ENCODE measurements at places on chromosomes 4 and X.

GRCh38 chr4:125677665-125678307 is 363.0 kb downstream of the FAT4 start:
- no peaks in the 10 kb centered on the region for H3K27me3 ChIP-seq
- H3K27ac ChIP-seq: no peak overlapping the region
- H3K36me3 ChIP-seq: no peaks in the 10 kb centered on the region
- no peaks in the 10 kb centered on the region for H3K4me1 ChIP-seq

DNA sequence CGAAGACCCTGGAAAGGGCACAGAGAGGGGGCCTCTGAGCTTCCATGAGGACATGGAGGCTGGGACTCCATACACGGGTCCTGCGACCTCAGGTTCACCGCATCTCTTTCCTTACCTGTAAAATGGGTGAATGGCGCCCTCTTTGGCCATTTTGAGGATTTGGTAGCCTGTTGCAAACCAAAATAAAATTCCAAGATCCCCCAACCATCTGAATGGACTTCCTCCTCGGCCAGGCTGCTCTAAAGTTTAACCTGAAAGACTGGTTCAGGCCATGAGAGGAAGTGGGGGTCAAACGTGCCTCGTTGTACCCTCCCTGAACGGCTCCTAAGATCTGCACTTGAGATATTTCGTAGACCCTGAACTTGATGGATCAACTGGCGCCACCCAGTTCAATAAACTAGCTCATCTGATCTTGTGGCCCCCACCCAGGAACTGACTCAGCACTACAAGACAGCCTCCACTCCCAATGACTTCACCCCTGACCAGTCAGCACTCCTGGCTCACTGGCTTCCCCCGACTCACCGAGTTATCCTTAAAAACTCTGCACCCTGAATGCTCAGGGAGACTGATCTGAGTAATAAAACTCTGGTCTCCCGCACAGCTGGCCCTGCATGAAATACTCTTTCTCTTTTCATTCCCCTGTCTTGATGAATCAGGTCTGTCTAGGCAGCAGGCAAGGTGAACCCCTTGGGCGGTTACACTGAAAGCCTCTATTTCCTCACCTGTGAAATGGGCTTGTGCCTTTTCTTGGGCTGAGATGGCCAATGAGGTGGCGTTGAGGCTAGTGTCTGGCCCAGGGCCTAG is 32.9 kb upstream of the GPR78 start:
- H3K27me3 ChIP-seq: no peaks in the 10 kb centered on the region
- H3K4me1 ChIP-seq: no peaks in the 10 kb centered on the region
- H3K27ac ChIP-seq: no peak overlapping the region
- no peak overlapping the region for H3K4me3 ChIP-seq
- H3K36me3 ChIP-seq: no peaks in the 10 kb centered on the region

GRCh38 chr4:185016101-185016940 is 2.0 kb upstream of the HELT start:
- no peak overlapping the region for H3K4me3 ChIP-seq
- H3K4me1 ChIP-seq: peaks cover 13% of the 10 kb centered on the region
- peaks cover 83% of the 10 kb centered on the region for H3K27me3 ChIP-seq
- no peak overlapping the region for H3K27ac ChIP-seq
- peaks cover 3% of the 10 kb centered on the region for H3K36me3 ChIP-seq

- H3K4me3 ChIP-seq: peak overlapping the region; percentile 88
- peak; percentile 89 for DNase-seq
- H3K4me1 ChIP-seq: peaks cover 38% of the 10 kb centered on the region
- H3K36me3 ChIP-seq: peaks cover 30% of the 10 kb centered on the region
Observed at GRCh38 chrX:10098270-10098713, 58.5 kb upstream of the CLCN4 start.

DNA sequence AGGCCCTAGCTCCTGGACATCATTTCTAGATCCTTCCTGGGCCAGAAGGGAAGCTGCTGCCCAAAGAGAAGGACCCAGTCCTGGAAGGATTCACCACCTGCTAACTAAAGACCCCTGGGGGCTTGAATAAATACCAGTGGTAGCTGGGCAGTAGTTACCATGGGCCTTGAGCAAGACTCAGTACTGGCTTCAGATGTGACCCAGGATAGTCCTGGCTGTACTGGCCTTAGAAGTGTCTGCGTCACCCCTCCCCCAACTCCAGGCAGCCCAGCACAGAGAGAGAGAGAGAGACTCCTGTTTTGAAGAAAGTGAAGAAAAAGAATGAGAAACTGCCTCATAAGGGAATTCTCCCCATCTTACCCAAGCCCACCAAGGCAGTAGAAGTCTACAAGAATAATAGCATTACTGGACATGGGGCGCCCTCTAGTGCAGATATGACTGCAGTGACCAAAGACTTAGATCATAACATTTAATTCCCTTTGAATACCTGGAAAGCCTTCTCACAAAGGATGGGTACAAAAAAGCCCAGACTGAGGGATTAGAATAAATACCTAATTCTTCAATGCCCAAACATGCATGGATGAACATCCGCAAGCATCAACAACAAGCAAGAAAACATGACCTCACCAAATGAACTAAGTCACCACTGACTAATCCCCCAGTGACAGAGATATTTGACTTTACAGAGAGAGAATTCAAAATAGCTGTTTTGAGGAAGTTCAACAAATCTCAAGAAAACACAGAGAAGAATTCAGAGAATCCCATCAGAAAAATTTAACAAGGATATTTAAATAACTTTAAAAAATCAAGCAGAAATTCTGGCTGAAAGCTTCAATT is 171.8 kb downstream of the HNRNPD start:
- peaks cover 24% of the 10 kb centered on the region for H3K27me3 ChIP-seq
- no peak overlapping the region for H3K27ac ChIP-seq
- H3K4me1 ChIP-seq: peaks cover 2% of the 10 kb centered on the region
- DNase-seq: peak; percentile 80
- H3K4me3 ChIP-seq: no peak overlapping the region

DNA sequence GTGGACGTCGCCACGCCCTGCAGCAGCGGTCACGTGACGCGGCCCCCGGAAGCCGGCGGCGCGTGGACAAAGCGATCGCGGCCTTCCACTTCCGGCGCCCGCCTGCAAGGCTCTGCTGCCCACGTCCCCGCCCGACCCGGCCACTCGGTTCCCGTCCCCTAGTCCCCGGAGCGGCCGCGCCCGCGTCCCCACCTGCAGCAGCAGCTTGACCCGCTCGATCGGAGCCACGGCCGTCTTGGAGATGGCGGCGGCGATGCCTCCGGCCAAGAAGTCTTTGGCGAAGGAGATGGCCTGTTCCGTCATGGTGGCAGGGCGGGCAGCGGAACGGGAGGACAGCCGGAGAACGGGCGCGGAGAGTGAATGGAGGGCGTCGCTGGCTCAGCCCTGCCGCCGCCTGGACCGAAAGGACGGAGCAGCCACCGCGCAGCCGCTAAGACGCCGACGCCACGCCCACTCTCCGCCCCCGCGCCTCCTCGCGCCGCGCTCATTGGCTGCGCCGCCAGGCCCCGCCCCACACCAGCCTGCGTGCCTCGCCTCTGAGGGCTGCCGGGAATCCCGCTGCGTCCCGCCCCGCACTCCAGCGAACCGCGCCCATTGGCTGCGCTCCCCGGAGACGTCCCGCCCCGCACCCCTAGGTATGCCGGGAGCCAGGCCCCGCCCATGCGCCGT is at the start of gene SLC25A6:
Gene SLC25A6 (minus strand): TSS at position 407 of the 669 bp plus-strand sequence. CDS start 104 bp downstream, at position 303.
- H3K36me3 ChIP-seq: peaks cover 68% of the 10 kb centered on the region
- H3K4me1 ChIP-seq: peaks cover 36% of the 10 kb centered on the region
- DNase-seq: peak; percentile 100
- H3K27ac ChIP-seq: peak within 1 kb of the TSS; percentile 98

- H3K4me3 ChIP-seq: no peak overlapping the region
- DNase-seq: no peak
- no peaks in the 10 kb centered on the region for H3K27me3 ChIP-seq
- H3K27ac ChIP-seq: no peak overlapping the region
- no peaks in the 10 kb centered on the region for H3K4me1 ChIP-seq
Observed at GRCh38 chrX:23482561-23482960, 147.9 kb downstream of the PTCHD1 start.

GRCh38 chr4:150561143-150561737 is 20.7 kb upstream of the MAB21L2 start:
- H3K4me1 ChIP-seq: no peaks in the 10 kb centered on the region
- no peak for DNase-seq
- peaks cover 9% of the 10 kb centered on the region for H3K36me3 ChIP-seq
- H3K4me3 ChIP-seq: no peak overlapping the region
- no peaks in the 10 kb centered on the region for H3K27me3 ChIP-seq
- no peak overlapping the region for H3K27ac ChIP-seq

GRCh38 chrX:123731987-123732669 is 724 bp downstream of the THOC2 start:
- peaks cover 17% of the 10 kb centered on the region for H3K4me1 ChIP-seq
- no peaks in the 10 kb centered on the region for H3K27me3 ChIP-seq
- H3K27ac ChIP-seq: peak overlapping the region; percentile 95
- peak; percentile 62 for DNase-seq

DNA sequence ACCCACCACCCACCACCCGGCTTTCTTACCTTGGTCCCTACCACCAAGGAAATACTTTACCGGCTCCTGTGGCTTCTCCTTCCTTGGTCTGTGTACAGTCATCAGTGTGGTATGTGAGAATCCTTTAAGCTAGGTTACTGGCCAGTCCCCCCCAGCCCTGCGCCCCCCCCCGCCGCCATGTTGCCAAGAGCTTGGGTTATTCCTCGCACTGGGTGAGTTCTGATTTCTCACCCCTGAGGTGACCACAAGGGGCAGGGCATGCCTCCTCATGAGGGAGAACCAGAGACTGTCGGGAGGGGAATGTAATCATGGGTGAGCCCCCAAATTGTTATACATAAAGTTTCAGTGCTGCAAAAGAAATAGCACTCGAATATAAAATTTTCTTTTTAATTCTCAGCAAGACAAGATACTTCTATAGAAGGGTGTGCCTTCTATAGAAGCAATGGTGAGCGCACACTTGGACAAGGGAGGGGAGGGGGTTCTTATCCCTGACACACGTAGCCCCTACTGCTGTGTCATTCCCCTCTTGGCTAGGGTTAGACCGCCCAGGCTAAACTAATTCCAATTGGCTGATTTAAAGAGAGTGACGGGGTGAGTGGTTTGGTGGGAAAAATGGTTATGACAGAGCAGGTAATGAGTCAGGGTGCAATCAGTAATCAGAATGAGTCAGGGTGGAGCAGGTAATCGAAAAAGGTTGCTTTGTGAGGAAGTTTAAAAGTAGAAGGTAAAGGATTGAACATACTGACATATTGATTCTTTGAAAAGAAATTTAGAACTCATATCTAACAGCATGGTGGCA is 133.2 kb downstream of the KDM6A start:
- peaks cover 14% of the 10 kb centered on the region for H3K4me1 ChIP-seq
- H3K4me3 ChIP-seq: no peak overlapping the region
- peaks cover 13% of the 10 kb centered on the region for H3K36me3 ChIP-seq
- no peaks in the 10 kb centered on the region for H3K27me3 ChIP-seq
- DNase-seq: no peak

GRCh38 chrX:55593756-55594257 is 29.4 kb upstream of the FOXR2 start:
- no peaks in the 10 kb centered on the region for H3K4me1 ChIP-seq
- H3K36me3 ChIP-seq: no peaks in the 10 kb centered on the region
- no peaks in the 10 kb centered on the region for H3K27me3 ChIP-seq
- no peak overlapping the region for H3K4me3 ChIP-seq
- no peak for DNase-seq

- no peaks in the 10 kb centered on the region for H3K36me3 ChIP-seq
- H3K27me3 ChIP-seq: no peaks in the 10 kb centered on the region
- H3K27ac ChIP-seq: no peak overlapping the region
- no peaks in the 10 kb centered on the region for H3K4me1 ChIP-seq
Observed at GRCh38 chrX:133254666-133255065, 36.5 kb upstream of the TFDP3 start.

GRCh38 chr4:34047363-34047762 is 2197.0 kb downstream of the ARAP2 start:
- no peaks in the 10 kb centered on the region for H3K27me3 ChIP-seq
- H3K27ac ChIP-seq: no peak overlapping the region
- DNase-seq: no peak
- no peaks in the 10 kb centered on the region for H3K36me3 ChIP-seq

DNA sequence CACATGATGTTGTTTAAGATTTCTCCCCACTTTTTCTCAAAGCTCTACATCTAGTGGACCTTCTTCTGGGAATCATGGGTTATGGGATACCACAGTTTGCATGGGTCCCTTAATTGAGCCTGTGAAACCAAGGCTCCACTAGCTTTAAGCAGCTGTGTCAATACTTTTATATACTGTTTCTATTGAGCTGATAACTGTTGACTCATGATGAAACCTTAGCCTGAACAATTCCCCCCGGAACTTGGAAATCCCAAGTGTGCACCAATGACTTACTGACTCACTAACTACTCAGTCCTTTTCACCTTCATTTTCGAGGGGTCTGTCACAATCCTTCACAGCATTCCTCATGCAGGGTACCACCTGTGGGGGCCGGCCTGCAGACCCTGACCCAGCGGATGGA is 12.7 kb upstream of the SPIN4 start:
- H3K4me1 ChIP-seq: no peaks in the 10 kb centered on the region
- H3K4me3 ChIP-seq: no peak overlapping the region
- no peak overlapping the region for H3K27ac ChIP-seq
- H3K36me3 ChIP-seq: no peaks in the 10 kb centered on the region
- no peak for DNase-seq

DNA sequence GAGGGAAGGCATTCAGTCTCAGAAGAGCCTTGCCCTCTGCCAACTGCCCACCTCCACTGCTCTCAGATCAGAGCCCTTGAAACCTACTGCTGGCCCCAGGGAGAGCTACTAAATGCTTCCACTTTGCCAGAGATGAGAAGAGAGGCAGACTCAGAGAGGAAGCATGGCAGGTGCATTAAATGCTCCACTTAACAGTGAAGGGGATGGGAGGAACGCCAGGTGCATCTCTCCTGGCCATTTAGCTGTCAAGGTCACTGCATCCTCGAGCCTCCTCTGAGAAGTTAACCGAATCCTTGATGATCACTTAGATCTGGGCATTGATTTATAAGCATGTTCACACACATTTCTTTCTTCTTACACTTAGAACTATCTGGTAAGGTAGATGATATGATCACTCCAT is 15.0 kb downstream of the TRPC5 start:
- no peaks in the 10 kb centered on the region for H3K4me1 ChIP-seq
- H3K27me3 ChIP-seq: no peaks in the 10 kb centered on the region
- DNase-seq: no peak

DNA sequence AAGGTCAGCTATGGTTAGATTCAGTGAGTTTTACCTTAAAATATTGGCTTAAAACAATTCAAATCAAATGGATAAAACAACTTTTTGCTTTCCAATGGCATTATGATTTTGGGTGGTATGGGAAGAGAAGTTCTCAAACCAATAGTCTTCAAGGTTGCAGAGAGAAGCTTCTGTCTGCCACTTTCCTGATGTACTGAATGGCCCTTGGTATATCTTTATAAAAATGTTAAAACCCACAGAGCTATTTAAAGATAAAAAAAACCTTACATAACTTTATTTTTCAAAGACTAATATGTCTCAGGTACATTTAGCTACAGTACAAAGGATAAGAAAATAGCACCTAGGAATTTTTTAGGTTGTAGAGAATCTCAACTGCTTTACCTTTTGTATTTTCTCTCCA is 6.9 kb downstream of the FGA start:
- no peak overlapping the region for H3K27ac ChIP-seq
- peaks cover 10% of the 10 kb centered on the region for H3K27me3 ChIP-seq
- no peaks in the 10 kb centered on the region for H3K36me3 ChIP-seq

Measured in activated CD4-positive, alpha-beta T cell treated with anti-CD3 and anti-CD28 coated beads, Interleukin-2, amount 10 ng/mL, durations not matched to agents 24 days and 14 days (primary cell).